ENCODE measurements at places on chromosomes 13 and 19.

DNA sequence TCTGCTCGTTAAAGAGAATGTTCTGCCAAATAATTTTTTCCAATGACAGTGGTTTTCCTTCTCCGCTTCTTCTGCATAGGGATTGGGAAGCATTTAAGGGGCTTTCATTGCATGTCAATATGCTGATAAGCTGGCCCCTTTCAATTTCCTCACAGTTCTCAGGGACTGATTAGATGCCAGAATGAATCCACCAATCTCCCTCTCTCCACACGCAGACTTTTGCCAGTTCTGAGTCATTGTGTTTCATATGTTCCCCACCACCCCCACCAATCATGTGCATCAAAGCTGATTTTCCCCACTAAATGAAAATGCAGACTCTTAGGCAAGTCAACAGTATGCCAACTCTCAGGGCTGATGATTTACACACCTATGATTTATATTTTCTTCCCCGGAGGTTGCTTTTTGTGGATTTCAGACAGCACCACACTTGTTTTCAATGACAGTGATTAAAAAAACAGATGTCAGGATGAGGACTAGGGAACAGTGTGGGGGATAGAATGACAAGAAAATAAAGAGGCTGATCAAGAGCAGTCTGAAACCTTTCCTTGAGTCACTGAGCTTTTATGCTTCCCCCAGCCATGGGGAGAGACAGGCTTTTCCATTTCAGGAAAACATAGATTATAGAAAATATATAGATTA is 47.9 kb upstream of the C13orf42 start:
- H3K4me1 ChIP-seq: no peaks in the 10 kb centered on the region
- no peak overlapping the region for H3K4me3 ChIP-seq
- H3K36me3 ChIP-seq: no peaks in the 10 kb centered on the region

DNA sequence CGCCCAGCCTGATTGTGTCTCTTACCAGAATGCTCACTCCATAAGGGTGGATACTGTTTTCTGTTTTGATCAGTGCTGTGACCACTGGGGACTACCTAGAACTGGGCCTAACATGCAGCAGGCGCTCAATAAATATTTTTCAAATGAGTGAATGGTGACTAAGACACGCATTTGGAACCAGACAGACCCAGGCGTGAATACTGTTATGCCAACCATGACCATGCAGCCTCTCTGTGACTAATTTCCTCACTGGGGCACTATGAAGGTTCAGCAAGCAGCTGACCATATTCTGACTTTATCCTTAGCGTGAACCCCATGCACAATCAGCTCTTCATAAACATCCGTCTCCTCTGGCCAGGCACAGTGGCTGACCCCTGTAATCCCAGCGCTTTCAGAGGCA is 13.0 kb upstream of the SPC24 start:
- H3K4me3 ChIP-seq: no peak overlapping the region
- DNase-seq: no peak
- H3K27me3 ChIP-seq: peaks cover 3% of the 10 kb centered on the region
- no peak overlapping the region for H3K27ac ChIP-seq
- H3K36me3 ChIP-seq: no peaks in the 10 kb centered on the region
- H3K4me1 ChIP-seq: no peaks in the 10 kb centered on the region

- H3K27ac ChIP-seq: no peak overlapping the region
- H3K4me1 ChIP-seq: no peaks in the 10 kb centered on the region
- no peak overlapping the region for H3K4me3 ChIP-seq
- H3K36me3 ChIP-seq: no peaks in the 10 kb centered on the region
- no peaks in the 10 kb centered on the region for H3K27me3 ChIP-seq
These were observed 273.1 kb downstream of the PCDH20 start for GRCh38 chr13:61142506-61142905.

DNA sequence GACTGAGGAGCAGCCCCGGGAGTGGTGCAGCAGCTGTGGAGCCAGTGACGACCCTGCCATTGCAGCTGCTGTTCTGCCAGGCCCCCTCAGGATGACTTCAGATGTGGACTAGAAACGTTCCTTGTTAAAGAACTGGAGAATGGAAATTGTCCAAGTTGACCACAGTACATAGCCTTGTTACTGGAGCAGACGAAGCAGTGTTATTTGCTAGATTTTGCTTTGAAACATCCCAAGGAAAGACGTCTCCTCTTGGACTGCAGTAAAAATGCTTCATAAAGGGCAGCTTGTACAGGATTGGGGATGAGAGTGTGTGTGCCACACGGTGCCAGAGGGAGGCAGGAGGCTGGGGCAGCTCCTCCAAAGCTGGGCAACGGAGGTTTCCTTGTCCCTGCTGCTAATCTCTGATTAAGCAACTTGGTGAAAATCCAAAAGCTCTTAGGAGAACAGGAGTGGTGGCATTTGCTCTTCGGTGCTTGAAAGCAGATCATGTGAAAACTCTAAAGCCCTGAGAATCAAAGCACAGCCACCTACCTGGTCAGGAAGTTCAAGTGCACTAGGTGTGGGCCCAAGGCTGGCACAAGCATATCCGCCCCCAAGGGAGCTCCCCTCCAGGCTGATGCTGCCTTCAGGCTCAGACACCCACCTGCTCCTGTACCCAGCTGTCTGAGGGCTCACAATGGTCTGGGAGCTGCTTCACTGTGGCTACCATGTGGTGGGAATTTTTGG is 34.5 kb downstream of the SHISA2 start:
- H3K4me3 ChIP-seq: peak overlapping the region; percentile 76
- DNase-seq: peak; percentile 26
- no peaks in the 10 kb centered on the region for H3K27me3 ChIP-seq
- peaks cover 24% of the 10 kb centered on the region for H3K4me1 ChIP-seq

DNA sequence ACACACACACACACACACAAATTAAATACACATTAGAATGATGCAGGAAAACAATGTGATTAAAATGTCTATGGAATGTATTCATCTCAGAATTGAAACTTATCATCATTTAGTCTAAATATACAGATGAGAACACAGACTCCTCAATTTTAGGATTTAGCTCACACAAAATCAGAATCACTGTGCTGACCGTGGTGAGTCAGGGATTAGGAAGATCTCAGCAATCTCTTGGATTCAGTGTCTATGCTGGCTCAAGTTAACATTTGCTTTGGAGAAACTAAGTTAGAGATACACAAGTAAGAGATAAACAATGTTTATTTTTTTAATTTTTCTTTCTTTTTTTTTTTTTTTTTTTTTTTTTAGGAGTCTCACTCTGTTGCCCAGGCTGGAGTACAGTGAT is 323.6 kb downstream of the KLF12 start:
- H3K27me3 ChIP-seq: no peaks in the 10 kb centered on the region
- H3K4me3 ChIP-seq: no peak overlapping the region
- peaks cover 37% of the 10 kb centered on the region for H3K4me1 ChIP-seq
- DNase-seq: no peak
- peak overlapping the region; percentile 49 for H3K27ac ChIP-seq

- H3K27me3 ChIP-seq: no peaks in the 10 kb centered on the region
- no peak overlapping the region for H3K4me3 ChIP-seq
- H3K36me3 ChIP-seq: peaks cover 9% of the 10 kb centered on the region
- no peak for DNase-seq
- no peak overlapping the region for H3K27ac ChIP-seq
These were observed 22.1 kb downstream of the MYO9B start for GRCh38 chr19:17097593-17098126.

- peaks cover 22% of the 10 kb centered on the region for H3K27me3 ChIP-seq
- peaks cover 19% of the 10 kb centered on the region for H3K4me1 ChIP-seq
- peak; percentile 11 for DNase-seq
- no peaks in the 10 kb centered on the region for H3K36me3 ChIP-seq
These were observed 46.4 kb upstream of the SHKBP1 start for GRCh38 chr19:40530091-40530901.

All from naive thymus-derived CD8-positive, alpha-beta T cell (primary cell).